Activated CD4-positive, alpha-beta memory T cell treated with anti-CD3 and anti-CD28 coated beads for 36 hours (primary cell): ENCODE measurements at places on chromosomes 12 and 14. TPM values are rescaled to one million over a fixed set of nuclear protein-coding genes. Genes with fewer than 3 reads are reported as not detected.

Gene SDSL
- total RNA-seq, result not detected

Gene PLEKHD1
- total RNA-seq, result 0.05 TPM

DNA sequence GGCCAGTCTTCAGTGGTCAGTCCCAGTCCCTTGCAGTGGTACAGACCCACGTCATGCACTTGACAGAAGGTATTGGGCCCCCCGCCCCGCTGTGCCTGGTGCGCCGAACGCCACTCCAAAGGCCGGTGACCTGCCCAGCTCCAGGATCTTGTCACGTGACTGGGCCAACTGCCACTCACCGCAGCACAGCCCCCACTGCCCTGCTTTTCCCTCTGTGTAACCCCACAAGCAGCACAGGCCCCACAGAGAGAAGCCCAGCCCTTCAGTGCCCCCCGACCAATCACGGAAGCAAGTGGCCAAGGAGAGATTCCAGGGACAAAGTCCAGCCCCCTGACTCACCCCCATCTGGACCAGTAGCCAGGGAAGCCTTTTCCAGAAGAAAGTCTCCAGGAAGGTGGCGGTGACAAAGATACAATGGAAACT is 498 bp downstream of the GPR132 start:
- H3K4me3 ChIP-seq, result peak overlapping the region; percentile 94
- peak; percentile 72 for DNase-seq
- peaks cover 19% of the 10 kb centered on the region for H3K36me3 ChIP-seq
- H3K27ac ChIP-seq, result peak overlapping the region; percentile 86
- H3K4me1 ChIP-seq, result peaks cover 70% of the 10 kb centered on the region

DNA sequence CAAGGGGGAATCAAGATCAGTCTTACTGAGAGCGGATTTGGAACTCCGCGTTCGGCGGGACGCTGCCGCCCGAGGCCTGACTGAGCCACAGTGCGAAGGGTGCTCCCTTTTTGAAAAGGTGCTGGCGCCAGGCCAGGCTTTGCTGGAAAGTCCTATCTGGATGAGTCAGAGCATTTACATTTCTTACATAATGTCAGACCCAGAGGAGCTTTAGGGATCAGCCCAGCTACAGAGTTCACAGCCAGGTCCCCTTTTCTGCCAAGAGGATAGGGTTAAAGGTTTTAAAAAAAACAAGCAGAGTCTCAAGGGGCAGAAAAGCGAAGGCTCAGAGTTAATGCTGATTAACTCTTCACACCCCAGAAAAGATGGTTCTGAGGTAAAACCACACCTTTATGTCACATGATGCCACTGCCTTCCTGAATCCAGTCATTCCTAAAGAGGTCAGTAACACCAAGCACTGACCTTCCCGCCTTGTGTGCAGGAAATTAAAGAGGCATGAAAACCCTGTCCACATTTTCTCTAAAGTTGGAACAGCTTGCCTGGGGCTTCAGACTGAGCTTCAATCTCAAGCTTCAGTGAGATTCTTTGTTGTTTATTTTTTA is 11.7 kb upstream of the FBXL14 start:
- peaks cover 29% of the 10 kb centered on the region for H3K4me1 ChIP-seq
- no peaks in the 10 kb centered on the region for H3K27me3 ChIP-seq
- peak; percentile 86 for DNase-seq
- H3K36me3 ChIP-seq, result no peaks in the 10 kb centered on the region

GRCh38 chr12:94379479-94380113 is 80.1 kb downstream of the CEP83 start:
- peak overlapping the region; percentile 29 for H3K27ac ChIP-seq
- no peak overlapping the region for H3K4me3 ChIP-seq
- peaks cover 50% of the 10 kb centered on the region for H3K36me3 ChIP-seq
- no peaks in the 10 kb centered on the region for H3K27me3 ChIP-seq
- H3K4me1 ChIP-seq, result peaks cover 38% of the 10 kb centered on the region

- peaks cover 6% of the 10 kb centered on the region for H3K27me3 ChIP-seq
- no peak for DNase-seq
- peaks cover 16% of the 10 kb centered on the region for H3K4me1 ChIP-seq
- H3K36me3 ChIP-seq, result no peaks in the 10 kb centered on the region
- no peak overlapping the region for H3K27ac ChIP-seq
Observed at GRCh38 chr12:94074216-94074979, 74.0 kb upstream of the PLXNC1 start.

DNA sequence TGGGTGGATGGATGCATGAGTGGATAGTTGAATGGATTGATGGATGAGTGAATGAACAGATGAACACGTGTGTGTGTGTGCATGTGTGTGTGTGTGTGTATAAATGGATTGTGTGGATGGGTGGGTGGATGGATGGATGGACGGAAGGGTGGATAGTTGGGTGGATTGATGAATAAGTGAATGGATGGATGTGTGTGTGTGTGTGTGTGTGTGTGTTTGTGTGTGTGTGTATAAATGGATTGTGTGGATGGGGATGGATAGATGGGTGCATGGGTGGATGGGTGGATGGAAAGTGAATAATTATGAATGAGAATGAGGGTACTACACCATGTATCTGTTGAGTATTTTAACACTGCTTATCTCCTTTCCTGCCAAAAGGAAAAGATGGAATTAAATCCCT is 986 bp downstream of the KRT77 start:
- no peak overlapping the region for H3K4me3 ChIP-seq
- no peak for DNase-seq
- H3K36me3 ChIP-seq, result no peaks in the 10 kb centered on the region
- H3K27me3 ChIP-seq, result peaks cover 15% of the 10 kb centered on the region

DNA sequence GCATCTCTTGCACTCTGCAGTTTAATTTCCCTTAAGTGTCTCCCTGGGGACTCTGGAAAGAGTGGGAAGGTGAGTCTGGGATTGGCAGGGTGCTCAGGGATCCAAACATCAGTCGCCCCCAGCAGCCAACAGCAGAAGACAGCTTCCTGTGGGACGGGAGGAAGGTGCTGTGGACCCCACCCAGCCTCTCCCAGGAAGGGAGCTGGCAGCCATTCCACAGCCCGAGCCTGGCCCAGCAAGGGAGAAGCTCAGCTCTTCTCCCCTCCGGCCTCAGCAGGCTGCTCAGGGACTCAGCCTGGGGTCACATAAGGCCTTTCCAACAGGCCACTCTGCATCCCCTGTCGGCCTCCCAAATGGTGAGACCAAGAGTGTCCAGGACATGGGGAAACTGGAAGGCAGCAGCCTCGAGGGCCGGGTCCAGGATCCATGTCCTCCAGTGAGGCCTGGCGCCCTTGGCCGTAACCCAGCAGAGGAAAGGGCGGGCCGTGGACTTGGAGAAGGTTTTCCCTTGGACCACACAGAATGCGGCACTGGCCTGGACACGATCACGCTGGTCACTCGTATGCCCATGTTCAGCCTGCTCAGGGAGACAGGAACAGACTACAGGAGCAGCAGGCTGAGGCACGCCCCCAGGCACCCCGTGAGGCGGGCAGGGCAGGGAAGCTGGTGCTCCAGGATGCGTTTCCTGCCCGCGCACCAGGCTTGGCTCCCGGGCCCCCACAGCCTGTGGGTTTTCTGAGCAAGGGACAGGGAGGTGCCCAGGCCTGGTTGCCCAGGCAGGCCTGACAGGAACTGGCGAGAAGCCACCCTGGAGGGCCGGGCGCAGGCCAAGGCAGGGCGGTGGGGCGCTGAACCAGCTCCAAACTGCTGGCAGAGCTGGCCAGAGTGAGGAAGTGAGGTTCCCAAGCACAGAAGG is 3.5 kb downstream of the XRCC3 start:
- H3K4me3 ChIP-seq, result no peak overlapping the region
- no peak overlapping the region for H3K27ac ChIP-seq

- H3K36me3 ChIP-seq, result no peaks in the 10 kb centered on the region
- H3K27ac ChIP-seq, result no peak overlapping the region
- no peak overlapping the region for H3K4me3 ChIP-seq
- H3K4me1 ChIP-seq, result no peaks in the 10 kb centered on the region
Observed at GRCh38 chr14:22263961-22264360, 325.1 kb downstream of the DAD1 start.

Gene TGFB3
- total RNA-seq, result 1.9 TPM

- no peak overlapping the region for H3K4me3 ChIP-seq
- H3K4me1 ChIP-seq, result no peaks in the 10 kb centered on the region
- H3K36me3 ChIP-seq, result no peaks in the 10 kb centered on the region
- DNase-seq, result no peak
- peaks cover 10% of the 10 kb centered on the region for H3K27me3 ChIP-seq
Observed at GRCh38 chr14:63322897-63323573, 4.3 kb upstream of the GPHB5 start.

Gene OR11H6
- not detected for total RNA-seq

Gene RAD9B
- 1.1 TPM for total RNA-seq

- H3K36me3 ChIP-seq, result no peaks in the 10 kb centered on the region
- H3K4me1 ChIP-seq, result peaks cover 36% of the 10 kb centered on the region
- peaks cover 42% of the 10 kb centered on the region for H3K27me3 ChIP-seq
- no peak for DNase-seq
- no peak overlapping the region for H3K27ac ChIP-seq
- no peak overlapping the region for H3K4me3 ChIP-seq
Observed at GRCh38 chr12:68261896-68262295, 8.5 kb upstream of the IL22 start.
